ENCODE measurements at places on chromosomes 12 and 14.

- no peaks in the 10 kb centered on the region for H3K36me3 ChIP-seq
- H3K27ac ChIP-seq = no peak overlapping the region
- DNase-seq = no peak
- H3K4me3 ChIP-seq = no peak overlapping the region
- no peaks in the 10 kb centered on the region for H3K4me1 ChIP-seq
These were observed 51.2 kb downstream of the TESC start for GRCh38 chr12:117047810-117048584.

GRCh38 chr12:122880155-122880667 lies 15.7 kb downstream of the VPS37B start:
- H3K27me3 ChIP-seq = no peaks in the 10 kb centered on the region
- H3K27ac ChIP-seq = peak overlapping the region; percentile 65
- peaks cover 7% of the 10 kb centered on the region for H3K4me1 ChIP-seq
- H3K36me3 ChIP-seq = no peaks in the 10 kb centered on the region

GRCh38 chr12:112950701-112951100 lies 12.4 kb downstream of the OAS3 start:
- no peak overlapping the region for H3K27ac ChIP-seq
- H3K4me1 ChIP-seq = no peaks in the 10 kb centered on the region
- H3K4me3 ChIP-seq = no peak overlapping the region
- DNase-seq = no peak
- peaks cover 8% of the 10 kb centered on the region for H3K36me3 ChIP-seq
- H3K27me3 ChIP-seq = no peaks in the 10 kb centered on the region

- no peak overlapping the region for H3K27ac ChIP-seq
- H3K36me3 ChIP-seq = peaks cover 35% of the 10 kb centered on the region
- no peak for DNase-seq
- H3K4me1 ChIP-seq = no peaks in the 10 kb centered on the region
These were observed 341.0 kb upstream of the FKBP4 start for GRCh38 chr12:2453761-2454090.

- no peak overlapping the region for H3K4me3 ChIP-seq
- no peaks in the 10 kb centered on the region for H3K36me3 ChIP-seq
- H3K27ac ChIP-seq = no peak overlapping the region
- no peaks in the 10 kb centered on the region for H3K27me3 ChIP-seq
These were observed 70.7 kb downstream of the RASSF8 start for GRCh38 chr12:26028953-26029735.

GRCh38 chr14:64509036-64509435 lies 4.5 kb downstream of the ZBTB1 start:
- H3K4me1 ChIP-seq = peaks cover 3% of the 10 kb centered on the region
- no peak for DNase-seq
- no peak overlapping the region for H3K4me3 ChIP-seq
- no peaks in the 10 kb centered on the region for H3K36me3 ChIP-seq
- no peak overlapping the region for H3K27ac ChIP-seq
- H3K27me3 ChIP-seq = no peaks in the 10 kb centered on the region

DNA sequence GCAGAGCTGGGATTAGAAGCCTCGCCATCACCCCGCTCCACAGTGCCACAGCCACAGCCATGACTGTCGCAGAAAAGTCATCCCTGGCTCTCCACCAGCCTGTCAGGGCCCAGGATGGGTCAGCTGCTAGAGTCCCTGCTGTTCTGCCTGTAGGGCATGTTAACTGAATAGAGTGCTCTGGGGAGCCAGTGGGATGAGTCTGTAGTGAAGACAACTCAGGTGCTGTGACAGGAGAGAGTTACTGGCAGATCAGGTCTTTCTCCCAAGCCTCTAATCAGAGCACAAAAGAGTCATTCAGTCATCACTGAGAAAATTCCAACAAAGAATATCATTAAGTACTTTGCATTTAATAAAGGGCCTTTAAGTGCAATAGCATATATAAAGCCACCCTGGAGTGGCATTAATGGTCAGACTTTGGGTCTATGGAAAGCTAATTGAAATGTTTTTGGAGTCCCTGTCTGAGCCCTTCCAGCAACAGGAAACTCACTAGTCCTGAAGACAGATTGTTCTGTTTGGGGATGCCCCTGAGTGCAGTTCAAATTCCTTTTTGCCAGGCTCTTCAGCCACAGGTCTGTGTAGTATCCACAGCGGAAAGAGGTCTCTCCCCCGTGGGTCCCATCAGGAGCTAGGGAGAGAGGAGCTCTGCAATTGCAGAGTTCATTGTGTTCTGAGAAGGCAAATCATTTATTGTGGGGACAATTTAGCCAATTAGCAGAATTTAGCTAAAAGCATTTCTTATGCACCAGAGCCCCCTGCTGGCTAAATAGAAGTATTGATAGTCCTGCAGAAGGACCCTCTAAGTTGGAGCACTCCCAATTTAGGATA lies 45.2 kb upstream of the C14orf132 start:
- H3K27ac ChIP-seq = no peak overlapping the region
- no peak for DNase-seq
- no peaks in the 10 kb centered on the region for H3K36me3 ChIP-seq
- no peaks in the 10 kb centered on the region for H3K27me3 ChIP-seq
- H3K4me3 ChIP-seq = no peak overlapping the region

GRCh38 chr12:42608196-42608825 lies 18.8 kb upstream of the PRICKLE1 start:
- no peak overlapping the region for H3K4me3 ChIP-seq
- H3K36me3 ChIP-seq = no peaks in the 10 kb centered on the region
- H3K4me1 ChIP-seq = no peaks in the 10 kb centered on the region
- H3K27ac ChIP-seq = no peak overlapping the region

DNA sequence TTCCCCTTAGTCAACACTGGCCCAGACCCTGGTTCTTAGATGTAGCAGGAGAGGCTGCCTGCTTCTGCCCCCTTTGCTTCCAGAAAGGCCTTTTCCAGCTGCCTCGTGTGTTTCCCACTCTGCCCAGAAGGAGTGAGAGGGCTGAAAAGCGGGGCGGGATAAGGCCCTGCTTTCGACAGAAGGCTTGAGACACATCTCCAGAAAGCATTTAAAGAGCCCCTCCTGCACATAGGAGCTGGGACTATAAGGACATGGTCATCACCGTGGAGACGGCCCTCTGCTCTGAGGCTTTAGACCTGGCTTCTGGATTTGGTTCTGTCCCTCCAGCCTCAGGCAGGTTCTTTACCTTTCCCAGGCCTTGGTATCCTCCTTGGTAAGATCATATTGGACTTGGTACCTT lies 11.9 kb downstream of the CALM1 start:
- H3K27ac ChIP-seq = peak overlapping the region; percentile 95
- no peak overlapping the region for H3K4me3 ChIP-seq
- DNase-seq = no peak

GRCh38 chr14:68325267-68325807 lies 467.5 kb downstream of the ZFP36L1 start:
- H3K27me3 ChIP-seq = no peaks in the 10 kb centered on the region
- no peak overlapping the region for H3K4me3 ChIP-seq
- no peak overlapping the region for H3K27ac ChIP-seq
- no peaks in the 10 kb centered on the region for H3K36me3 ChIP-seq
- no peak for DNase-seq

DNA sequence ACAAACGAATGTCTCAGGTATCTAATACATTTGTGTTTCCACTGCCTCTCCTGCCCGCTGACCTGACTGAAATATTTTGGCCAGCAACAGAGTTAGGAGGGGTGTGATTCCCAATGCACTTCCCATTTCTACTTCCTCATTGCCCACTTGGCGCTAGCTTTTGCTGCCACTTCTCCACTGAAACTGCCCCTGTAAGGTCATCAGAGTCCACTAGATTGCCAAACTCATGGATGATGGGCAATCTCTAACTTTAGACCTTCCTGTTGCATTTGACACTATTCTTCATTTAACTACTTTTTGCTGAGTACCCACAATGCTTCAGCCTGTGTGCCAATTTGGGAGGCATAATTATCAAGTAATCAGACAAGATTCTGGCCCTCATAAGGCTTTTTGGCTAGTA lies 40.8 kb downstream of the GPR65 start:
- H3K27ac ChIP-seq = no peak overlapping the region
- H3K4me1 ChIP-seq = no peaks in the 10 kb centered on the region
- H3K4me3 ChIP-seq = no peak overlapping the region
- H3K27me3 ChIP-seq = no peaks in the 10 kb centered on the region
- peak; percentile 64 for DNase-seq

DNA sequence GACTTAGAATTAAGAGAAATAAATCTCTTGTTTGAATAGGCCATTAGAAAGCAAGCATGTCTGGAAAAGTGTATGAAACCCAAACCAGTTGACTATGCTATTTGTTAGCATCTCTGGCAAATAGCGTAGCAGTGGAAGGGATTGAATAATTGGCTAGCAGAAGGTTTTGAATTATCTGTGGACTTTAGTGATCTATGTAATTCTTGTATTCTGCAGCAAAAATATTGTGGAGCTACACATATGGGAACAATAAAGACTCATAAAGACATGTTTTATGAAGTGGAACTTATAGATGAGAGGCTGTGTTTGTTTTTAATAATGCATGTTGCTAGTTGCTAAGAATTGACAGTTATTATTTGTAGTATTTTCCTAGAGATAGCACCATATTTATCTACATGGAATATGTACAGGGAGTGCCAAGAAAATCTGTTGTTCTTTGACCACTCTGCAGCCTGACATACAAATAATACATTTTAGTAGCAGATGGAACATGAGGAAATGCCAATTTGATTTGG lies 4.7 kb downstream of the SRGAP1 start:
- DNase-seq = no peak
- H3K36me3 ChIP-seq = no peaks in the 10 kb centered on the region
- no peak overlapping the region for H3K27ac ChIP-seq

- DNase-seq = no peak
- H3K36me3 ChIP-seq = no peaks in the 10 kb centered on the region
- H3K4me3 ChIP-seq = no peak overlapping the region
- no peaks in the 10 kb centered on the region for H3K27me3 ChIP-seq
These were observed 190.4 kb downstream of the PPM1H start for GRCh38 chr12:62744551-62744950.

- H3K27ac ChIP-seq = no peak overlapping the region
- no peaks in the 10 kb centered on the region for H3K4me1 ChIP-seq
- no peaks in the 10 kb centered on the region for H3K36me3 ChIP-seq
- H3K4me3 ChIP-seq = no peak overlapping the region
These were observed 57.1 kb downstream of the HECTD4 start for GRCh38 chr12:112325157-112325556.

DNA sequence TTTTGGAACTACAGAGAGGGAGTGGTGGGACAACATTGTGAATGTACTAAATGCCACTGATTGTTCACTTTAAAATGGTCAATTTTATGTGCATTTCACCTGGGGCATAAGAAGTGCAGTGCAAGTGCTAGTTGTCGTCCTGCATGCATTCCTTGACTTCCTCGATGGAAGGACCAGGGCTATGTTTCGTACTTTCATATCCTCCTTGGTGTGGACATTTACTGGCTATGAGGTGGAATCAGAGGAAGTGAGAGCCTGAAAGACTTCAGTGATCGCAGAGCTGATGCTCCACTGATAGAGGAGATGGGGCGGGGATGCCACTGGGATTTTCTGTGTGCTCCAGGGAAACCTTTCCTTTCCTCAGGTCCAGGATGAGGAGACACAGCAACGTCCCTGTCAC lies 54.1 kb upstream of the DDX11 start:
- no peaks in the 10 kb centered on the region for H3K27me3 ChIP-seq
- no peak overlapping the region for H3K4me3 ChIP-seq
- DNase-seq = no peak
- no peaks in the 10 kb centered on the region for H3K4me1 ChIP-seq

- H3K27ac ChIP-seq = no peak overlapping the region
- no peaks in the 10 kb centered on the region for H3K36me3 ChIP-seq
- H3K27me3 ChIP-seq = no peaks in the 10 kb centered on the region
- DNase-seq = no peak
- no peak overlapping the region for H3K4me3 ChIP-seq
- H3K4me1 ChIP-seq = no peaks in the 10 kb centered on the region
These were observed 11.5 kb upstream of the IFI27 start for GRCh38 chr14:94099006-94099405.

DNA sequence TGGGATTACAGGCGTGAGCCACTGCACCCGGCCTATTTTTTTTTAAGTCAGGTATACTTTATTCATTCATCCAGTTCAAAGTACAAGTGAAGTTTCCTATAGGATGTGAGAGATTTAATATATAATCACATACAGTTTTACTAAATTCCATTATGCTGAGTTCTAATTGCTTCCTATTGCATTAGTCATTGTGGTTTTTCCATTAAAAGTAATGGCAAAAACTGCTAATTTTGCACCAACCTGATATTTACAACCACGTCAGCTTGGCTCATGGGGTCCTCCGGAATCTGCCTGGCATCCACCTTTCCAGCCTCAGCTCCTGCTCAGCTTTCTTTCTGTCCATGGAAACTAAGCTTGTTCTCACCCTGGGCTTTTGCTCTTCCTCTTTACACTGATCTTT lies 67.0 kb upstream of the CSRP2 start:
- H3K4me1 ChIP-seq = no peaks in the 10 kb centered on the region
- H3K36me3 ChIP-seq = no peaks in the 10 kb centered on the region
- H3K4me3 ChIP-seq = no peak overlapping the region

- no peaks in the 10 kb centered on the region for H3K4me1 ChIP-seq
- H3K27ac ChIP-seq = peak overlapping the region; percentile 47
- DNase-seq = no peak
- no peak overlapping the region for H3K4me3 ChIP-seq
These were observed 86.5 kb upstream of the SLC38A2 start for GRCh38 chr12:46459111-46459510.

DNA sequence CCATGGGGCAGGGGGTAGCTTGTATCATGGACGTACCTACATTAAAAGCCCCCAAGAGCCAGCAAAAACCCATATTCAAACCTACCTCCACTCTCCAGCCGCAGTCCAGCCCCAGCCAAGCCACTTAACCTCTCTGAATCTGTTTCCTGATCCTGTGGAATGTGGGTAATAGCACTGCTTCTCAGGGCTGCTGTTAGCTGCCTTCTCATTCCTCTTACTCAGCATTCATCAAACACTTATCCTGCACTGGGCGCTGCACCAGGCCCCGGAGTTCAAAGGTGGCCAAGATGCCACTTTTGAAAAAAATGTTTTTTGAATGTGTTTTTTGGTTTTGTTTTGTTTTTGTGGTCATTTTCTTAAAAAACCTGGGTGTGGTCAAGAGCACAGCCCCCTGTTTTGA lies 237.4 kb downstream of the CHST11 start:
- no peaks in the 10 kb centered on the region for H3K36me3 ChIP-seq
- no peak for DNase-seq
- peaks cover 3% of the 10 kb centered on the region for H3K4me1 ChIP-seq
- H3K4me3 ChIP-seq = no peak overlapping the region
- H3K27ac ChIP-seq = peak overlapping the region; percentile 41

DNA sequence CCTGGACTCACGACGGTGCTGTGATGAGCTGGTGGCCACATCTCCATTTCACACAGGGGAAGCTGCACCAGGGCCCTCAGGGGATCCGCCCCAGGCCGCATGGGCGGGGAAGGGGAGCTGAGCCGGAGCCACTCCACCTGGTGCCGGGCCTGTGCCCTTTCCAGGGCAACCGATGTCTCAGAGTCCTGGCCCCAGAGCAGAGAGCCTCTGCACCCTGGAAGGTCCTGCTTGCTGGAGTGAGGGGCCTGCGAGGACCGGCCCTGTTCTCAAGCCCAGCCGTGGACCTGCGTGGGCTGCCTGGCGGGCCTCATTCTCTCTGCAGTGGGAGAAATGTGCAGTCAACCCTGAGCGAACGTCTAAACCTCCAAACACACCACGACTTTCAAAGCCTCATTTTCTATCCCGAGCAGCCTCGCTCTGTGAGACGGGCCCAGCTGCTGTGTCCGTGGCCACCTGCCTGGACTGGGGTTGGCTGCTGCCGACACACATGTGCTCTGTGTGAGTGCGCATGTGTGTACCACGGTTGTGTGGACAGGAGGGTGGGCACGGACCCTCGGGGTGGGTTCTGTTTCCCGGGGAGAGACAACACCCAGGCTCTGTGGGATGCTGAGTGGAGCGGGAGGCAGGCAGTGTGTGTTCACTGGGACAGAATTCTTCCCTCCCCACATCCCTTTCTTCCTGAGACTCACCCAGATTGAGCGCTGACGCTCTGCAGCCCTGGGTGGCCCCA lies 163.5 kb downstream of the KIF26A start:
- H3K4me1 ChIP-seq = no peaks in the 10 kb centered on the region
- H3K27me3 ChIP-seq = no peaks in the 10 kb centered on the region
- H3K27ac ChIP-seq = no peak overlapping the region
- no peak overlapping the region for H3K4me3 ChIP-seq
- H3K36me3 ChIP-seq = no peaks in the 10 kb centered on the region
- DNase-seq = no peak
